D721Med (cell line): ENCODE measurements at places on chromosomes 5 and 9.

GRCh38 chr9:135523521-135524129, 2.4 kb downstream of the LCN1 start:
- no peak for DNase-seq

GRCh38 chr5:158590746-158591300, 508.9 kb downstream of the EBF1 start:
- DNase-seq: no peak

- no peak for DNase-seq
These were observed 107.5 kb downstream of the EBF1 start for GRCh38 chr5:158992037-158992740.

GRCh38 chr5:174242573-174242972, 197.1 kb downstream of the NSG2 start:
- no peak for DNase-seq

GRCh38 chr5:174082286-174082685, 36.8 kb downstream of the NSG2 start:
- no peak for DNase-seq

GRCh38 chr9:121566481-121567465, 67.1 kb upstream of the GGTA1 start:
- peak; percentile 77 for DNase-seq

DNA sequence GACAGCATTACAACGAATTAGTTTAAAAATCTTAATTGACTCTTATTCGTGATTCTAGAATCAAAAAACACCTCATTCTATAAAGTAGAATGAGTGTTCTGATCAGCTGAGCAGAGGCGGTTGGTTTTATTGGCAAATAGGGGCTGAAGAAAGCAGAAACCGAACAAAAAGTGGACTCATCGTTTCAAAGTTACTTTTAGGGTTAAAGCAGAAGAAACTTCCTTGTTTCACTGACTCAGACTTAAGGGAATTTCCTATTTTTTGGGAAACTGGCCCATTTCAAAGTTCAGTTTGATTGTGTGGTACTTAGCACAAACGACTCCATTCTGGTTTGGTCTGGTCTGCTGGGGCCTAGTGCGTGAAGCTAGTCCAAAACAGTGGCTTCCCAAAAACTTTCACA, 862 bp upstream of the NDUFB6 start:
- no peak for DNase-seq

GRCh38 chr5:9617739-9618504, 12.2 kb downstream of the TAS2R1 start:
- DNase-seq: no peak
